ENCODE measurements at places on chromosomes 16 and 17. TPM values are rescaled to one million over a fixed set of nuclear protein-coding genes. Genes with fewer than 3 reads are reported as not detected.

DNA sequence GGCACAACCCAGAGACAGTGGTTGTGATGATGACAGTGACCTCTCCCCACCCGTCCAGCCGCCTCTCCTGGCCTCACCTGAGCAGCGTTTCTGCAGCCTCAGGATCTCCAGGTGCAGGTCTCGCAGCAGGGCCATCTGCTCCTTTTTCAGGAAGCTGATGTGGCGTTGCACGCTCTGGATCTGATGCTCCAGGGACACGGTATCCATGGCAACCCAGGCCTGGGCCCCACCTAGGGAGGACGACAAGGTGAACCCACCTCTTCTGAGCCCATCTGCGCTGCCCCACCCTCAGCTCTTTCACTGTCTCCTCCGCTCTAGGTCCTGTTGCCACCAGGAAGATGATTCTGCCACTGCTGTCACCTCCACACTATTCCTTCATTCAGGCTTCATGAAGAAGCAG, 14.5 kb downstream of the CCDC92B start:
- H3K27ac ChIP-seq = no peak overlapping the region
- H3K4me3 ChIP-seq = no peak overlapping the region
- no peak for DNase-seq
- H3K4me1 ChIP-seq = no peaks in the 10 kb centered on the region

CLEC3A gene
- total RNA-seq = not detected

C17orf100 gene
- total RNA-seq = 3.2 TPM

GRCh38 chr17:80822021-80822699, 169.5 kb upstream of the CHMP6 start:
- no peak for DNase-seq

DNA sequence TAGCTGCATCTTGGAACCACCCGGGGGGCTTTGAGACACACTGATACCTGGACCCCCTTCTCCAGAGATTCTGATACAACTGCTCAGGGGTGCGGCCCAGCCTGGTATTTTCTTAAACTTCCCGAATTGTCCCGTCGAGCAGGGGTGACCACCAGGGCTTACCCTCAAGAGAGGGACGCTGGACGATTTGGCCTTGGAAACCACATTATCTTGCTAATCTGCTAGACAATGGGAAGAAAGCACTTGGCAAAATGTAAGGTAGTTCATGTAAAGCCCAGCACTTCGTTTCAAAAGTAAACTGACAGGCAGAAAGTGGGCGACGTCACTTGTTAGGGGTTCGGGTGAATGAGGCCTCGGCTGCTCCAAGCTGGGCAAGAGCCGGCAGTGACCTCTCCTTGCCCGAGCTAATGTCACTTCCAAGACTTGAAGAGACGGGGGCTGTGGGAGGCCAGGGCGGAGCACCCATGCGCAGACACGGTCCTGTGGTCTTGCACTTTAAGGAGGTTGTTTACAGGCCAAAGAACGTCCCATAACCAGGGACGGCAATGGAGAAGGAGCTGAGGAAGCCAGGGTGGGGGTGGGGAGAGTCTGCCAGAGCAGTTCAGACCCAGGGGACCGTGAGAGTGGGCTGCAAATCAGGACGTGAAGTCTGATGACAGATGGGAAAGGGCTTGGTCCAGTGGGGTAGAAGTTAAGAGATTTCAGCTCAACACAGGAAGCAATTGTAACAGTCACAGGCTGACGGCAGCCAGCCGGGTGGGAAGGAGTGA, 152.7 kb upstream of the GSE1 start:
- no peak overlapping the region for H3K4me3 ChIP-seq
- H3K27me3 ChIP-seq = peaks cover 81% of the 10 kb centered on the region
- no peaks in the 10 kb centered on the region for H3K36me3 ChIP-seq
- no peak for DNase-seq
- no peak overlapping the region for H3K27ac ChIP-seq

PRM1 gene
- not detected for total RNA-seq

GRCh38 chr16:84950906-84951305, 60.4 kb downstream of the ZDHHC7 start:
- no peak for DNase-seq
- no peaks in the 10 kb centered on the region for H3K36me3 ChIP-seq
- H3K4me1 ChIP-seq = no peaks in the 10 kb centered on the region
- H3K27me3 ChIP-seq = peaks cover 40% of the 10 kb centered on the region
- no peak overlapping the region for H3K4me3 ChIP-seq

DNA sequence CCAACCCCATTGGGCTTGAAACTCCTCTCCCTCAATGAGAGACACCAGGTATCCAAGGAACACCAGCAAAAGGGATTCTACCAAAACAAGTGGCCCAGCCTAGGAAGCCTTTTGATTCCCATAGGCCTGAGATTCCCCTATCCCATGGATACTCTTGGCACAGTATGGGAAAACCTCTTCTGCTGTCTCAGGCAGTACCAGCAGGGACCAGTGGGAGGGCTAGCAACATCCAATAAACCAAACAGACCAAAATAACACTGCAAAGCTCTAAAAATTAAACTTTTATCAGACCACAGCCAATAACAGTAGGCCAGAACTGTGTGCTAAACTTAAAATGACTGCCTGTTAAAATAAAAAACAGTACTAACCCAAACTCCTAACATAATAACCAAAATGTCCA, 153.9 kb upstream of the CES5A start:
- no peak for DNase-seq
- no peak overlapping the region for H3K27ac ChIP-seq
- H3K4me1 ChIP-seq = no peaks in the 10 kb centered on the region
- H3K4me3 ChIP-seq = no peak overlapping the region

GRCh38 chr16:24524855-24525677, 14.3 kb upstream of the RBBP6 start:
- H3K36me3 ChIP-seq = no peaks in the 10 kb centered on the region
- no peak for DNase-seq
- H3K27me3 ChIP-seq = no peaks in the 10 kb centered on the region
- no peaks in the 10 kb centered on the region for H3K4me1 ChIP-seq
- H3K4me3 ChIP-seq = no peak overlapping the region

GRCh38 chr17:3610523-3610922, 1.3 kb upstream of the TRPV1 start:
- H3K4me1 ChIP-seq = no peaks in the 10 kb centered on the region
- no peak overlapping the region for H3K4me3 ChIP-seq
- H3K27ac ChIP-seq = no peak overlapping the region
- no peaks in the 10 kb centered on the region for H3K27me3 ChIP-seq

SARM1 gene
- total RNA-seq = 26.0 TPM

HSPB9 gene
- total RNA-seq = not detected

CTF1 gene
- not detected for total RNA-seq

DNA sequence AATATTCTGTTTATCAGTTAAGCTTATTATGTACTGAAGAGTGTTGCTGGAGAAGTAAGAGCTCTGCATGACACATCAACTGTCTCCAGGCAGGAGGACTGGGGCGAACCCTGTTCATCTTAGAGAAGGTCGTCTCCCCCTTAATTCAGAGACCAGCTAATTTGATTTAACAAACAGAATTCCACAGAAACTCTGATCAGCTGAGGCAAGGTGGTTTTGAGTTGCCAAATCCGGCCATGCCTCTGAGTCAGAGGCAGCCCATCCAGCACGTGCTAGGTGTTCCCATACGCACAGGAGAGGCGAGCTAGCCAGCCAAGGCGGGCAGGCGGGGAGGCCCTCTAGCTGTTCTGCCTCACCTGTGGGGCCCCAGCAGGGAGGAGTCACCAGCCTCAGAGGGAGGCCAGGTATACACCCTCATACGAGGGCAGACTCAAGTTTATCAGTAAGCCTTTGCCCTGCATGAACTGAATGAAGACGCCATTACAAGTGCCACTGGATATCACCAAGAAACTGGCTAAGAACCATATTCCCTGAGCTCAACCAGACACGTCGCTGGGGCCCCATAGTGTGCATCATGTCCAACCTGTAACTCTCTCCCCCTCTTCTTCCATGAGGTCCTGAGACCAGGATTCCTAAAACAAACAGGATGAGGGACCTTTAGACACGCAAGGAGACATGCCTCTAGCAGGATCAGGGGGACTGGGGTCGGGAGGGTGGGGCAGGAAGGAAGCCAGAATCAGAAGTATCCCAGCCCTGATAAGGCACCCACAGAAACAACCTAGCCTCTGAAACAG, 25.7 kb downstream of the STAT5A start:
- peak overlapping the region; percentile 72 for H3K27ac ChIP-seq
- peaks cover 66% of the 10 kb centered on the region for H3K4me1 ChIP-seq
- no peak overlapping the region for H3K4me3 ChIP-seq
- H3K36me3 ChIP-seq = no peaks in the 10 kb centered on the region

DNA sequence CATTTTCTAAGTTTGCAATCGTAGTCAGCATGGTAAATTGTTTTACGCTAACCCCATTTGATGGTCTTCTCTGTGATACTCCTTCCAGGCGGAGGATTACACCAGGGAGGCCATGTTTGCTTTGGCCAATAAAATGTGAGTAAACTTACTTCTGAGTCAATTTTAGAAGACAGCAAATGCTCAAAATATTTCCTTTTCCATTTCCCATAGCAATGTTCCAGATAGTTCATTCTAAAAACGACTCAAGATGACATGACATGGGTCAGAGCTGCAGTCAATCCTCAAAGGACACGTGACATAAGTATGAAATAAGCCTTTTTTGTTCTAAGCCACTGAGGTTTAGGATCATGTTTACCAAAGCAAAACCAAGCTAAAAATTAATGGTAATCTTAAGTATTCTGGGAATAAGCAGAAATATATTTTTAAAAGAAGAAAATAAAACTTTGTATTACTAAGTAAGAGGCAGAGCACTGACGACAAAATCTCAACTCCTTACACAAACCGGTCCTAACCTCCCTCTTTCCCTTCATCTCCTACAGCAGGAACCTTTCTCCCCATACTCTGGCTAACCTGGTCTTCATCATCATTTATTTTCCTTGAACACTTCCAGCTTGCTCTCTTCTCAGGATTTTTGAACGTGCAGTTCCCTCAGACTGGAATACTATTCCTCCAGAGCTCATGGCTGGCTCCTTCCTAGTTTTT, 266.2 kb downstream of the CEP112 start:
- H3K36me3 ChIP-seq = no peaks in the 10 kb centered on the region
- no peak for DNase-seq
- no peaks in the 10 kb centered on the region for H3K4me1 ChIP-seq
- no peak overlapping the region for H3K4me3 ChIP-seq

ITGAD gene
- total RNA-seq = not detected

KRT20 gene
- 0.47 TPM for total RNA-seq

RBL2 gene
- 228 TPM for total RNA-seq

FSCN2 gene
- 0.95 TPM for total RNA-seq

CIBAR2 gene
- not detected for total RNA-seq

- no peaks in the 10 kb centered on the region for H3K27me3 ChIP-seq
- peaks cover 35% of the 10 kb centered on the region for H3K4me1 ChIP-seq
- H3K4me3 ChIP-seq = no peak overlapping the region
Observed at GRCh38 chr16:22366889-22367288, 7.5 kb downstream of the CDR2 start.

ACSM2A gene
- total RNA-seq = not detected

DNA sequence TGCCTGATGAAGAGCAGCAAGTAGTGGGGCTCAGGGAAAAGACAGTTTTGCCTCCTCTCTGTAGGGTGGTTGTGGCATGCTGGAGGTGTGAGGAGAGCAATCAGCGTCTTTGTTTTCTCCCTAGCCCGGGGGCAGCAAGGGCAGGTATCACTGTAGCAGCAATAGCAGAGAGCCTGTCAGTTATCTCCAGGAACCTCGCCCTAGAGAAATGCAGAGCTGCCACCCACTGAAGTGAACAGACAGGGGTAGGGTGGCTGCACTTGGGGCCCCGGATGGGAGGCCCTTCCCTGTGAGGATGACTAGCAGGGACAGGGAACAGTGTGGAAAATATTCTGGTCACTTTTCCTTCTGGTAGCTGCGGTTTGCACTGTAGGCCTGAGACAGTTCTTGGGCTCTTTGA, 886.5 kb downstream of the CDH8 start:
- no peaks in the 10 kb centered on the region for H3K4me1 ChIP-seq
- H3K4me3 ChIP-seq = no peak overlapping the region
- DNase-seq = no peak
- no peak overlapping the region for H3K27ac ChIP-seq

DNA sequence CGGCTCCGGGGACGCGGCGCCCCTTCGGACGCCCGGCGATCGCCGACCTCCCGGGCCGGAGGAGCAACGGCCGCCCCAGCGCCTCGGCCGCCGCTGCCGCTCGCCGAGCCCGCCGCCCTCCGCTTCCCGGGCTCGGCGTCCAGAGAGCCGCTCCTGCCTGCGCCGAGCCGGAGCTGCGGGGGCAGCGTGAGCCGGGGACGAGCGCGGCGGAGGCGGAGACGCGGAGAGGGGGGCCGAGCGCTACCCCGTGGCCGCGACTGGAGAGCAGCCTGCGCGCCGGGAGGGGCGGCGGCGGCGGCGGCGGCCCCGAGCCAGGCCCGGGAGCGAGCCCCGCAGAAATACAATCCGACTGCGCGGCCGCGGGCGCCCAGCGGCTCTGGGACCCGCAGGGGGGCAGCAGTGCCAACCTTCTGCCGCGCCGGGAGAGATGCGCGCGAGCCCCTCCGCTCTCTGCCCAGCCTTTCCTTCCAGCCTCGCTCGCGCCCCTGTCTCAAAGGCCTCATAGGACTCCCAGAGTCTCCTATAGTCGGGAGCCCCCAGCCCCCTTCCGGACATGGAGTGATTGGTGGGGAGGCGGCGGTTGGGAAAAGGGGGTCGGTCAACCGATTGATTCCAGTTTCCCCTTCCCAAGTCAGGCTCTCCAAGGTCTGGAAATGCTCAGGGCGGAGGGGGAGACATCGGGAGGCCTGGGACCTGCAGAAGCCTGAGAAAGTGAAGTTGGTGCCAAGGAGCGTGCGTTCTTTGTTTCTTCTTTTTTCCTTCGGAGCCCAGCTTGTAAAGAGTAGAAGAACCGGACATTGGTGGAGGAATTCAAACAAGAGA, 1.0 kb upstream of the SDK2 start:
- H3K4me3 ChIP-seq = peak overlapping the region; percentile 49
- H3K4me1 ChIP-seq = peaks cover 37% of the 10 kb centered on the region
- no peak for DNase-seq
- no peaks in the 10 kb centered on the region for H3K36me3 ChIP-seq
- no peaks in the 10 kb centered on the region for H3K27me3 ChIP-seq

- H3K27ac ChIP-seq = no peak overlapping the region
- H3K27me3 ChIP-seq = no peaks in the 10 kb centered on the region
- H3K4me1 ChIP-seq = no peaks in the 10 kb centered on the region
- no peak for DNase-seq
- H3K36me3 ChIP-seq = no peaks in the 10 kb centered on the region
Observed at GRCh38 chr16:55471448-55472097, 7.4 kb upstream of the MMP2 start.

KRT33B gene
- total RNA-seq = not detected

GRCh38 chr17:8163978-8164814, 1.4 kb upstream of the VAMP2 start:
- no peaks in the 10 kb centered on the region for H3K27me3 ChIP-seq
- H3K4me1 ChIP-seq = peaks cover 63% of the 10 kb centered on the region
- DNase-seq = peak; percentile 59
- H3K4me3 ChIP-seq = peak overlapping the region; percentile 56

- peaks cover 14% of the 10 kb centered on the region for H3K4me1 ChIP-seq
Observed at GRCh38 chr17:48487221-48487620, 43.6 kb downstream of the HOXB1 start.
